CD4-positive, alpha-beta T cell treated with Interleukin-15 for 4 hours (primary cell): ENCODE measurements at places on chromosomes 3 and 15.

- no peak for DNase-seq
These were observed 283.4 kb upstream of the ATP11B start for GRCh38 chr3:182509844-182510460.

DNA sequence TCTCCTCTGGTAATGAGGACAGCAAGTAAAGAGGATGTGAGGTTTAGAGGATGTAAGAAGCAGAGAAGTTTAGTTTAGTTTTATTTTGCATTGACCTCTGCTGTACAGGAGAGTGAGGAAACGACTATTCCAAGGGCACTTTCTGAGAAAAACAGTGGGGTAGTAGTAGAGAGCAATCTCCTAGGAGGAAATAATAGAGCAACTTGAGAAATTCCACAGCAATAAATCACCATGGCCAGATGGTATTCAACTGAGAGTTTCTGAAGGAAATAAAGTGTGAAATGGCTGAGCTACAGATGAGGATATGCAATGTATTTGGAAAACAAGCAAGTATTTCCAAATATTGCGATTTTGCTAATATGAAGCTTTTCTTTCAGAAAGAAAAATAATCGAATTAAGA is 118.9 kb downstream of the DPH6 start:
- no peak for DNase-seq

DNA sequence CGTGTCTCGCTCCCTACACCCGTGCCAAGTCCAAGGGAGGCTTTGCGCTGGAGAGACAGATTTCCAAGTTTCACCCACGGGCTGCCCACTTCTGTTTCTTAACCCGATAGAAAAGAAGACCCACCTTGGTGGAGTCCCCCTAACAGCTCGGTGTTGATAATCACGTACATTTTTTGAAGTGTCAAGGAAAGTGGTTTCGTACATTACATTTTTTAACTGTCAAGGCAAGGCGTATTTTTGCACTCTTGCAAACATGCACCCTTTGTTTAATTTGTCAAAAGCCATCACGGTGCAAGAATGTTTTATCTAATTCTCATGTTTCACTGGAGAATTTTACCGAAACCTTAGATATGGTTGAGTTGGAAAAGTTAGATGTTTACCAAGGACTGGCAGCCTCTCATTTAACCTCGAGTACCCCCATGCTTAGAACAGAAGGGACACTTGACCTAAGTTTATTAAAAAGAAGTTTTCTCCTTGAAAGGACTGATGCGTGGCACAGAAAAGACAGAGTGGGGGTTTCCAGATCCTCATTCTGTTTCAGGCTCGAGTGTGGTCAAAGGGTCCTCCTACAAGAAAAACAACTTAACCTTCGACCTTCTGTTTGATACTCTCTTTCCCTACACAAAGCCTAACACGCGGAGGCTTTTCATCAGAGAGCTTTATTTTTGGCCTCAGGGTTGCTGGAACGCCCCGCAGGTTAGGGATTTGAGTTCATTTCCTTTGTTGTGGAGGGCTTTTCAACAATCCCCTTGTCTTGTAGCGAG is 882 bp downstream of the GXYLT2 start:
- no peak for DNase-seq

DNA sequence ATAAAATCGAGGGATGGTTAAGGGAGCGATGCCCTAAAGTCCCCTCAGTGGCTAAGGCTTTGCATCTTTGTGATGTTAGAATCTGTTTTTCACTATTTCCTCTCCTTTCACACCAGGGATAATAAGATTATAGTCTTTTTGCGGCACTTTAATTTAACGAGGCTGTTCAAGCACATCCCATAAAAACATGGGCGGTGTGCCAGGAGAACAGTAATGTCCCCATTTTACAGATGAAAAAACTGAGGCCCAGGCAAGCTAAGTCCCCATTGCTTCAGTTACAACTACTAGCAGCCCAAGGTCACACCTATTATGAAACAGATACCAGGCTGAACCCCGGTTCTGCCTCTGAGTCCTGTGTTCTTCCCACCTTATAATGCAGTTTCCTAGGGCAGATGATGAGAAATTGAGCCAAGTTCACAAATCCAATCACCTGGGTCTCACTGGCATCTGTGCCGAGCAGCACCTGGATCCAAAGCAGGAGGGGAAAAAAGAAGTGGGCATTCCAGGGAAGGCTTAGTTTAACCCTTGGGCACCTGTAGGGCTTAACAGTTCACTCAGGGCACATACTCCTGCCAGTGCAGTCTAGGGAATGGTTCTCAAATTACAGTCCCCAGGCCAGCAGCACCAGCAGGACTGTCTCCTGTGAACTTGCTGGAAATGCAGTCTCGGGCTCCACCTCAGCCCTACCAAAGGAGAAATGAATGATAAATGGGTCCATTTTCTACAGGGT is 169.3 kb downstream of the RAB11A start:
- DNase-seq, result no peak

GRCh38 chr3:55818485-55818884 is 331.4 kb upstream of the WNT5A start:
- no peak for DNase-seq

DNA sequence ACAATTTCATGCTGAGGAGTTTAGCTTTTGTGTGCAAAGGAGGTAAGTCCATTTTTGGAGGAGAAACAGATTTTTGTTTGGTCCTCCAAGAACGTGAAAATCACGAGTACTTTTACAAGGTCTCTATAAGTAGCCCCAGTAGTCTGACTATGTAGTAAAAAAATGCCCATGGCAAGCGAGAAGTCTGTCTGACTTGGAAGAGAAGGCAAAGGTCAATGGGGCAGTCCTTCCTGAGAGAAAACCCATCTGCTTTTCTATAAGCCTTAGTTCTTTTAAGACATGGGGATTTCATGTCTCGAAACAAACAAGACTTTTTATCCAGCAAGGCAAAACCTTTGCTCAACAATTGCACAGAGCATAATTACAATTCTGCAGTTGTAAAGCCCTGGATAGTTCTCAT is 183.2 kb downstream of the GAP43 start:
- no peak for DNase-seq

DNA sequence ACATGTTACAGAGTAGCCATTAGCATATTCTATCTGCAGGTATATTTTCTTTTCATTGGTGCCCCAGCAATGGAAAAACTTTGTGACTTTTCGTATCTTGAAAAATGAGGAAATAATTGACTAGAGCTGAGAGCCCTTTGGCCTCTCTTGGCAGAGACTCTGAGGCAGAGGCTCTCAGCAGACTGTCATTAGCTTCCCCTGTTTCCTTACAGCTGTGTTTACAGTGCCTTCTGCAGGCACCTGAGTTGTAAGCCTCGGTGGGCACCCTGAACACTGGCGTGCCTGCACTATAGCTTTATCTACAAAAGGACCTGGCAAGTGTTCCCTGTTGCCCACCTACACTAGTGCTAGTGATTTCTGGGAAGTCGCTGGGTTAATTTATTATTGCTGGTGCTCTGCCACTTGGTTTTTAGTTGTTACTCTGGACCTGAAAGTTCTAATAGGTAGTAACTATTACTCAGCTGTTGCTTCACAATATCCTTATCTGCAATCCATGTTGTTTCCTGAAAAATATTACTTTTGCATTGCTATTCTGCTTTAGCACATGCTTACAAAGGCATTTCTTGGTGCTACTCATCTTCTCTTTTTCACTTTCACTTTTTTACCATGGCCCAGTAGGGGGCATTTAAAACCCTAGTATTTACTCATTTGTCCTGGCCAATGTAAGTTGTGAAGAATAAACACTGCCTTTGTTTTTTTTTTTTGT is 7.8 kb upstream of the GPR171 start:
- DNase-seq, result peak; percentile 44

DNA sequence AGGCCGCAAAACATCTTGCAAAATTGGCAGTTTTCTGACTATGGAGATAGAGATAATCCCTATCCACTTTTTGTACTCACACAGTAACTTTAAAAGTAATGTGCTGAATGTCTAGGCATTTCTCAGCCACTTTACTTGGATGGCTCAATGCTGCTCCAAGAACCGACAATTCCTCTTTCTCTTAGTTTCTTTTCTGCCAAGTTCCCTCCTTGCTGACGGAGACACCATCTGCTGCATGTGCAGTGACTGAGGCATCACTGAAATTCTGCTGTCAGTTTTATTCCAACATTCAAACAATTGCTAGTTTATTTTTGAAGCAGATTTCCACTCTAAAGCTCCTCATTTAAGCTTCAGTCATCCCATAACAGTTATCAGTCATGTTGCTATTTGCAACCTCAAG is 116.0 kb upstream of the RBMS3 start:
- DNase-seq, result no peak

- no peak for DNase-seq
These were observed 44.1 kb upstream of the TBC1D23 start for GRCh38 chr3:100216713-100217112.

DNA sequence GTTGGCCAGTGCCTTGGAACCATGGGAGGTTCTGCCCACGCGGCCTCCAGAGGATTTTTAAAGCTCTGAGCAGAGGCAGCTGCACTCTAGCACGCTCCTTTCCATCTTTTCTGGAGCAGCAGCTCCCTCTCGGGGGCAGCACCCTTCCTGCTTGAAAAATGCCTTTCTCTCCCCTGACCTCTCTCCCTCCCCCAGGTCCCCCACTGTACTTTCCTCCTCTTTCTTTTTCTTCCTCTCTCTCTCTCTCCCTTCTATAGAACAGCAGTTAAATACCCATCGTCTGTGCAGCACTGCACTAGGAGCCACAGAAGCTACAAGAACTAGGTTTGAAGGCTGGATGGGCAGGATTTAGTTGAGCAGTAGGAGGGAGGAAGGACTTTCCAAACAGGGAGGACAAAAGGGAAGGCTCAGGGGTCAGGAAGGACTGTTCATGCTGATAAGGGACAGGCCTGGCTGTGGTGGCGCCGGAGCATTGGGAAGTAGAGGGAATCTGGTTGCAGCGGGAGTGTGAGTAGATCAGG is 4.4 kb downstream of the ALPK3 start:
- no peak for DNase-seq

- no peak for DNase-seq
These were observed 47.1 kb upstream of the LSAMP start for GRCh38 chr3:116492379-116492778.

- DNase-seq, result no peak
These were observed 130.9 kb upstream of the IQSEC1 start for GRCh38 chr3:13204177-13204581.

- DNase-seq, result no peak
These were observed 320.1 kb downstream of the PYDC2 start for GRCh38 chr3:191781044-191781443.
